Activated CD8-positive, alpha-beta memory T cell treated with anti-CD3 and anti-CD28 coated beads, Interleukin-2, amount 10 ng/mL, durations not matched to agents 7 days and 5 days (primary cell): ENCODE measurements at places on chromosomes 3 and 15. TPM values are rescaled to one million over a fixed set of nuclear protein-coding genes. Genes with fewer than 3 reads are reported as not detected.

The MME gene
- not detected for total RNA-seq

GRCh38 chr3:45741247-45741646, 52.1 kb downstream of the SACM1L start:
- no peaks in the 10 kb centered on the region for H3K27me3 ChIP-seq
- DNase-seq: no peak
- peaks cover 59% of the 10 kb centered on the region for H3K36me3 ChIP-seq
- H3K4me3 ChIP-seq: no peak overlapping the region
- H3K4me1 ChIP-seq: peaks cover 18% of the 10 kb centered on the region
- peak overlapping the region; percentile 54 for H3K27ac ChIP-seq

GRCh38 chr3:14767245-14768051, 51.3 kb upstream of the FGD5 start:
- H3K27me3 ChIP-seq: peaks cover 3% of the 10 kb centered on the region
- DNase-seq: peak; percentile 39
- H3K27ac ChIP-seq: no peak overlapping the region
- no peaks in the 10 kb centered on the region for H3K4me1 ChIP-seq
- no peaks in the 10 kb centered on the region for H3K36me3 ChIP-seq

The STT3B gene
- 90.0 TPM for total RNA-seq

- no peak overlapping the region for H3K27ac ChIP-seq
- H3K27me3 ChIP-seq: no peaks in the 10 kb centered on the region
- DNase-seq: no peak
- H3K4me1 ChIP-seq: peaks cover 20% of the 10 kb centered on the region
- no peak overlapping the region for H3K4me3 ChIP-seq
Measured at GRCh38 chr15:44300572-44300971, 12.1 kb downstream of the GOLM2 start.

The FOXB1 gene
- total RNA-seq: 1.2 TPM

GRCh38 chr3:141389703-141390102, 21.4 kb downstream of the ZBTB38 start:
- H3K4me3 ChIP-seq: no peak overlapping the region
- peaks cover 3% of the 10 kb centered on the region for H3K36me3 ChIP-seq
- peak overlapping the region; percentile 98 for H3K27ac ChIP-seq
- no peak for DNase-seq

- peaks cover 4% of the 10 kb centered on the region for H3K27me3 ChIP-seq
- H3K4me3 ChIP-seq: no peak overlapping the region
- H3K36me3 ChIP-seq: no peaks in the 10 kb centered on the region
- H3K27ac ChIP-seq: no peak overlapping the region
Measured at GRCh38 chr3:189659571-189659970, 28.4 kb downstream of the TP63 start.

- H3K27ac ChIP-seq: no peak overlapping the region
- DNase-seq: no peak
- no peaks in the 10 kb centered on the region for H3K36me3 ChIP-seq
- H3K4me3 ChIP-seq: no peak overlapping the region
Measured at GRCh38 chr3:66039590-66039887, 821 bp upstream of the MAGI1 start.

The FHIT gene
- 6.5 TPM for total RNA-seq

- H3K4me3 ChIP-seq: no peak overlapping the region
- no peaks in the 10 kb centered on the region for H3K27me3 ChIP-seq
- peaks cover 17% of the 10 kb centered on the region for H3K36me3 ChIP-seq
- H3K4me1 ChIP-seq: peaks cover 21% of the 10 kb centered on the region
- no peak for DNase-seq
Measured at GRCh38 chr3:182906036-182906435, 74.3 kb downstream of the DCUN1D1 start.
